ENCODE measurements at places on chromosomes 2 and 18.

DNA sequence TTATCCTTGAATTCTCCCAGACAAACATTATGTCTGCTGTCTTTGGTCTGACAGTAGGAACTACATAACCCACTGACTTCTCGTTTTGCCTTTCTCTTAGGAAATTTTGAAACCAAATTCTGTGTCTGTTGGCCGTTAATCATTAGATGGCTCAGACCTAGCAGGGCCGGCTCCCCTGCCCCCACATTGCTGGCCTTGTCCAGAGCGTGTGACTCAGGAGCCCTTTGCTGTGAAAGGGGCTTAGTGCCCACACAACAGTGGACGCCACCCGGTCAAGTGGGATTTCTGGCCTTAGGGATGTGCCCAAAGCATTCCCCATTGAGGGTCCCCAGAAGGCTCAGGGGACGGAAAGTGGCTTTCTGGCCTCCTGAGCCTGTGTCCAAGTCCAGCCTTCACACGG is 137.5 kb downstream of the CTIF start:
- no peak for DNase-seq

GRCh38 chr2:236286873-236287545 is 22.8 kb upstream of the ASB18 start:
- no peak for DNase-seq

DNA sequence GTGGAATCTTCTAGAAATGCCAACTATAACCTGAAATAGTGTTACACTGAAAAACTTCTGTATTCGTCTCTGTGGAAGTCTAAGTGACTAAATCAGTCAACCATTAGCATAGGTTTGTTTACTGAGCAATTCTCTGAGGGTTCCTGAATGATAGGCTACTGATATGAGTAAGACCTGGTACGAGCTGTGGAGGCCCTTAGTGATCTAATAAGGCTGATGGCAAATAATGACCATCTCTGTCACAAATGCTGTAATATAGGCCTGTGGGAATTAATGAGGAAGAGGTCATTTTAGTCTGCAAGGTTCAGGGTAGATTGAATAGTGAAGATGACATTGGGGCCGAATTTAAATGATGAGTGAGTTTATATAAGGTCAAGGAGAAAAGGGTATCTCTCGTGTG is 82.5 kb downstream of the MGAT5 start:
- DNase-seq, result no peak

- DNase-seq, result no peak
Measured at GRCh38 chr2:216696321-216696720, 972 bp upstream of the IGFBP5 start.

- DNase-seq, result no peak
Measured at GRCh38 chr2:20992201-20992711, 51.6 kb downstream of the APOB start.

DNA sequence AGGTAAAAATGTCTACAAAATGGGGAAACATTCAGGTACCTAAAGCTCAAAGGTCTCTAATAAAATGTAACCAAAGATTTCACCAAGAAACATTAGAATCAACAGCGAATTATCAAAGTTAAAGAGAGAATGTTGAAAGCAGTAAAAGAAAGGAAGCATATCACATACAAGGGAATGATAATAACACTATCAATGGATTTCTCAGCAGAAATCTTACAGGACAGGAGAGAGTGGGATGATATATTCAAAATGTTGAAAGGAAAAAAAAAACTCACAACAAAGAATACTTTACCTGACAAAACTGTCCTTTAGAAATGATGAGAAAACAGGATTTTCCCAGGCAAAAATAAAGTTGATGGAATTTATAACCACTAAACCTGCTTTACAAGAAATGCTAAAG is 591.2 kb upstream of the POU3F3 start:
- DNase-seq, result no peak

- no peak for DNase-seq
Measured at GRCh38 chr2:101743288-101743687, 45.8 kb downstream of the MAP4K4 start.

DNA sequence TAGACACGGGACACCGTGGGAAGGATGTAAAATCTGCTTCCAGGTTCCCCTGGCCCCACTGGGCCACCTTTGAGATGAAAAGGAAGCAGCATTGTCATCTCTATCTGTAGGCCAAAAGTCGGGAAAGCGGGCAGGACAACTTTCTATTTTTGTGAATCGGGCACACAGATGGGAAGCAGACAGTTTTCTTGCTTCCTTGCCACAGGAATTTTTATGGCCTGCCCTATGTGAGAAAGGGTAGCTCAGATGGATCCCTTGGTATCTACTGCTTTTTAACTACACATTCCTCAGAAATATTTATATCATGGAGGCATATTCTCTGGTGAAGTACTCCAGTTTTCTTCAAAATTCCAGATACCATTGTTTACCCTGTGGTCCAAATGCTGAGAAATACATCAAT is 735.5 kb downstream of the CBLN2 start:
- DNase-seq, result no peak

DNA sequence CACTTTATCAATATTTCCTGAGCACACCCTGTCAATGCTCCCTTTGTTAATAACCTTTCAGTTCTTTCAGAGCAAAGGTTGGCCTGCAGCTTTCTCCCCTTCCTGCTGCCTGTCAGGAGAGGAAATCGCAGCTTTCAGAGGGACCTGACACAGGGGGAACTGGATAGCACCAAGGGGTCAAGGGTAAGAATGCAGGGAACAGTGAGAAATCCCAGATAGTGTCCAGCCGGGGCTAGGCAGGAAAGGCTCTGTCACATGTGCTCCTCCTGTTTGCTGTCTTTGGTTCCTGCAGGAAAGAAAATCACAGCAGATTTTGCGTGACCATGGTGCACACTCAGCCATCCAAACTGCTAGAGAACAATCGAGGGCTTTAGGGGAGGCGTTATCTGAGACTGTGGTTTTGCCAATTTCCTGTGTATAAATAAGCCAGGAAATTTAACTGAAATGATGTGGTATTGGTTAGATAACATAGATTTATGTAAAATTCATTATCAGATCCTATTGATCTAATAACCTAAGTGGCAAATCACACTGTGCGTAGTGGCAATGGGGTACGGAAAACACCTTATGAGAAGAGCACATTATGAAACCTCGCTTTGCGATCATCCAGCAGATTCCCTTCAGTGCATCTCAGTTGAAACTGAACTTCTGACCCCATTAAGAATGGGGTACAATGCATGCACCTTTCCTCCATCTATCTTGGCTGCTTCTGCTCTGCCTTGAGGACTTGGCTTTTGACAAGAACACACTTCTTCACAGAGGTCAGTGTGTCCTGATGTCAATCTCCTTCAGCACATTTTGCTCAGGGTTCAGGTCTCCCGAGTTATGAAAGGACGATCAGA is 178.0 kb downstream of the ICOS start:
- no peak for DNase-seq

GRCh38 chr2:34143149-34143548 is 544.0 kb upstream of the FAM98A start:
- DNase-seq, result no peak

- DNase-seq, result no peak
Measured at GRCh38 chr2:234533626-234534025, 36.7 kb upstream of the ARL4C start.

GRCh38 chr2:18154812-18155211 is 276.3 kb downstream of the KCNS3 start:
- no peak for DNase-seq

DNA sequence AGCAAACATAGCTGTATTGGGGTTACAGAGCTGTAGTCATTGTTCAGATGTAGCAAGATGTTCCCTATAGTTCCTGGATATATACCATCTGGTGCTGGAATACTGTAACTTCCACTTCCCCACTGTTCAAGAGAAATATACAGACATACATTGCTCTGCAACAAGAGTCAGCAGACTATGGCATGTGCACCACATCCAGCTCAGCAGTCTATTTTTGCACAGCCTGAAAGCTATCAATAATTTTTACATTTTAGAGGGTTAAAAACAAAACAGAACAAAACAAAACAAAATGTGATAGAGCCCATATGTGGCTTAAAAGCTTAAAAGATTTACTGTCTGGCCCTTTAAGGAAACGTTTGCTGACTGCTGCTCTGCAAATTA is 31.8 kb upstream of the VIT start:
- DNase-seq, result no peak

- DNase-seq, result no peak
Measured at GRCh38 chr18:3054780-3055179, 41.8 kb upstream of the LPIN2 start.

- no peak for DNase-seq
Measured at GRCh38 chr2:172953411-172953810, 122.2 kb upstream of the MAP3K20 start.

GRCh38 chr2:158688721-158689120 is 106.4 kb upstream of the DAPL1 start:
- no peak for DNase-seq

DNA sequence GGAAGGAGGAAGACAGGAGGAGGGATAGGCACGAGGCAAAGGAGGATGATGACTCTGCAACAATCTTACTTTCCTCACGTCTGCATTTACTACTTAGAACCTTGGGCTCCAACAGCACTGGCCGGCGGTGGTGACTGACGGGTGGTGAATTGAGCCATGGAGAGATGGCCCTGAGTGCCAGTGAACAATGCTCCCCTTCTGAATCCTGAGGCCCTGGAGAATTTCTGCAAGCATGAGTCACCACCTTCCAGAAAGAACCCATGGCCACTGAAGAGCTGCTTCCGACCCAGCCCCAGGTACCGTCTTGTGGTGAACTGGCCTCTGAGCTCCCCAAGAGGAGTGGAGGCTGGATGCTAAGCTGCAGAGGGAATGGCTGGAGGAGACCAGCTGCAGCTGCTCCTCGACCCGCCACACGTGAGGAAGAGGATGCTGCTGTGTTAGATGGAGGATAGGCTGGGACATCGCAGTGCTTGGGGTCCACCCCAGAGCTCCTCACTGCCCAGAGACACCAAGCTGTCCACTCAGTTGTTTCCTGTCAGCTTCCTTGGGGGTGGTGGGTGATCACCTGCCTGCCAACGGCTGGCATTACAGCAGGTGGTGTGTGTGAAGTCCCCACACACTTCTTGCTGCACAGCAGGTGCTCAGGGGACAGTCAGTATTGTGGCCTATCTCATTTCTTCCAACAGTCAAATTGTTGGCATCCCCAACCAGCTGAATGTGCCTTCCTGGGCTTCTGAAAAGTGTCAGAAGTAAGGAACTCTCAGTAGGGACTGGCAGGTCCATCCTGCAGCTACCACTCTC is 186.5 kb upstream of the ID2 start:
- DNase-seq, result no peak

DNA sequence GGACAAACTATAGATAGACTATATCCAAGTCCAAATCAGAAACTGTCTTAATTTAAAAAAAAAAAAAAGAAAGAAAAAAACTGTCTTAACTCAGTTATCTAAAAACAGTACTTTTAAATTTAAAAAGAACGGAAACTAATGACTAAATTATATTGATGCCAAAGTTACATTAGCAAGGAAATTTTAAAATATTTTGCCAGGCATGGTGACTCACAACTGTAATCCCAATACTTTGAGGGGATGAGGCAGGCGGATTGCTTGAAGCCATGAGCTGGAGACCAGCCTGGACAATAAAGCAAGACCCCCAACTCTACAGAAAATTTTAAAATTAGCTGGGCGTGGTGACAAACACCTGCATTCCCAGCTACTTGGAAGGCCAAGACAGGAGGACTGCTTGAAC is 30.9 kb downstream of the MEMO1 start:
- no peak for DNase-seq

DNA sequence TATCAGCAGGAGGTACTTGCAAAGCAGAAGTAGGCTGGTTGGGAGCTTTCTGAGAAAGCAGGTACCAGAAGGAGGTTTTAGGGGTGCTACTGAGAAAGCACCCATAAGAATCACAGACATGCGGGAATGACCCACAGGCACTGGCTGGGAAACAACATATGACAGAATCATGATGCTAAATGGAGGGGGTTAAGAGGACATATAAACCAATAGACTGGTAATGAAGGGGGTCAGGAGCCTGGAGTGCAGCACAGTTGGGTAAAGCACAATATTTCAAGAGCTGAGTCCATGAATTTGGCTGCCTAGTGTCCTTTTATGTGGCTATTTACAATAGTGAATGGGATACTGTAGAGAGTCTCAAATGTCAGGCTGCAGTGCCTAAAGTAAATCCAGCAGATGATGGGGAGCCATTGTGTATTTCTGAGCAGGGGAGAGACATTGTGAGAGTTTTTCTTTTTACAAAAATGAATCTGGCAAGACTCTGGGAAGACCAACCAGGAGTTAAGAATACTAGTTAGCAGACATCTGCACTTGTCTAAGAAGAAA is 27.6 kb upstream of the GMCL1 start:
- DNase-seq, result no peak

- DNase-seq, result no peak
Measured at GRCh38 chr2:64179582-64180321, 35.5 kb upstream of the PELI1 start.

GRCh38 chr2:37013315-37013641 is 46.9 kb upstream of the STRN start:
- no peak for DNase-seq

DNA sequence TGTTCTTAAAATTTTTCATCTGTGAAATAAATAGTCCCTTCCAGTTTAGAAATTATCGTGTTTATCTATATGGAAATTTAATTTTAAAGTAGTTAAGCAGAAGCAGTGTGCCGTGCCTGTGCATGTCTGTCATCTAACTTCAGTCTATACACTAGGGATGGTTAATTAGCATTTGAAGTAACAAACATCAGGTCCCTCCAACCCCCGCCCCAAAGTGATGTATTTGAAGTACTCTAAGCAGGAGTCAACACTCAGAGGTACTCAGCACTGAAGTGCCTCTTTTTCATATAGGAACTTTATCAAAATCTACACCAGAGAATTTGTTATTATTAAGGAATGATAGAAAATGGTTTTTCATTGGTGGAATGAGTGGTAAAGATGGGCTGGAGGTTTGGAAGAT is 33.0 kb downstream of the LANCL1 start:
- DNase-seq, result no peak

- no peak for DNase-seq
Measured at GRCh38 chr2:46339676-46340459, 42.7 kb downstream of the EPAS1 start.

GRCh38 chr2:181459621-181460021 is 2.4 kb downstream of the ITGA4 start:
- no peak for DNase-seq

DNA sequence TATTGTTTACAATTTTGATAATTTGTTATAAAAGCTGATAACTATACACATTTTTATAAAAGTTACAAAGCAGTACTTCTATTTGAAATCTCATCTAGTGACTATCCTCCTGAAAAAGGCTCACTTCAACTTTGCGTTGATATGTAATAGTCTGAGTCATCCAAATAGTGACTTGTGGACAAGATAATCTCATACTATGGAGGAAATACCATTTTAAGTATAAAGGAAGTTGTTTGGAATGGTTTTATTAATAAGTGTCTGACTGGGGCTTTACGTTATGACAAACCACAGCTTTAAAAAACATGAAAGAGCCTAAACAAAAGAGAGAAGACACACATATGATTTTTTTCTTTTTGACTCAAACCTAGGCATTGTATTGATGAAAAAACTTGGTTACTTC is 272.3 kb upstream of the COL3A1 start:
- DNase-seq, result no peak
